ENCODE measurements at places on chromosomes 13 and 19.

- no peak for DNase-seq
Measured at GRCh38 chr13:45411631-45412030, 6.5 kb downstream of the SLC25A30 start.

- DNase-seq = no peak
Measured at GRCh38 chr19:28578208-28578607, 634.7 kb downstream of the UQCRFS1 start.

GRCh38 chr19:11549386-11549953 lies 9.6 kb downstream of the ELOF1 start:
- DNase-seq = no peak

DNA sequence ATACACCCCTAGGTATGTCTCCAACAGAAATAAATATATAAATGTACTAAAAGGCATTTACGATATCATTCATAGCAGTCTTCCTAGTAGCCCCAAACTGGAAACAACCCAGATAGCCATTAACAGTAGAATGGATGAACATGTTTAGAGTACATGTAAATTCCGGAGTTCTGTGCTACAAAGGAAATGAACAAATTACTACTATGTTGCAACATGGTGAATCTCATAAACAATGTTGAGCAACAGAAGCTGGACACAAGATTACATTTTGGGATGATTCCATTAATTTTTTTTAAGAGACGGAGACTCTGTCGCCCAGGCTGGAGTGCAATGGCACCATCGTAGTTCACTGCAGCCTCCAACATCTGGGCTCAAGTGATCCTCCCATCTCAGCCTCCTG lies 5.9 kb upstream of the SLC7A10 start:
- DNase-seq = no peak

- no peak for DNase-seq
Measured at GRCh38 chr19:2478756-2479555, 3.0 kb downstream of the GADD45B start.

- no peak for DNase-seq
Measured at GRCh38 chr13:53129864-53130393, 101.3 kb downstream of the OLFM4 start.

GRCh38 chr19:54211235-54211634 lies 10.6 kb downstream of the RPS9 start:
- DNase-seq = no peak

DNA sequence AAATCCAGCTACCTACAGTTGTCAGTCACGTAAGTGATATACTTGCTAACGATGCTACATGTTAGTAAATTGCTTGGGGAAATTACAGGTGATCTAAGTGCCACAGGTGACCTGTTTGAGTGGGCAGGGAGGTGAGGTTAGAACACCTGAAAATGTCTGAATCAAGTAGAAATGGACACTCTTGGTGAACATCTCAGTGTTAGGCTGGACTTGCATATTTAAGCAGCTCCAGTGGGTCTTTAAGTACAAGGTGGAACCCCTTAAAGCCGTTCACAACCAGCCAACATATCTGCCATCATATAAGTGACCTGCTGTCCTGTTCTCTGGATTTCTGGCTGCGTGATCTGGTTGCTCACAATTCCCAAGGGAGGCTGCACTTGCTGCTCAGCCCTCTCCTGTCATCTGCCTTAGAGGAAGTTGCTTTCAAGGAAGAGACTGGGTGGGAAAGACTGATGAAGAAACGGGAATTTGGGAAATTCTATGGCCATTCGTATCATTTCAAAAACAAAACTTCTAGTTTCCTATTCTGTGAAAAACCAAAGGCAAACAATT lies 244.0 kb downstream of the DCLK1 start:
- DNase-seq = no peak

DNA sequence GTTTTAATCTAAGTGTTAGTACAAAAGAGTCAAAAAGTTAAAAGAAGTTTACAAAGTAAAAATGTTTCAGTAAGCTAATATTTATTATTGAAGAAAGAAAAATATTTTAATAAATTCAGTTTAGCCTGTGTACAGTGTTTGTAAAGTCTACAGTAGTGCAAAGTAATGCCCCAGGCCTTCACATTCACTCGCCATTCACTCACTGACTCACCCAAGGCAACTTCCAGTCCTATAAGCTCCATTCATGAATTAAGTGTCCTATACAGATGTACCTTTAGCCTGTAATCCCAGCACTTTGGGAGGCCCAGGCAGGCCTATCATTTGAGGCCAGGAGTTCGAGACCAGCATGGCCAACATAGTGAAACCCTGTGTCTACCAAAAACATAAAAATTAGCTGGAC lies 24.1 kb upstream of the AKAP11 start:
- no peak for DNase-seq

- DNase-seq = no peak
Measured at GRCh38 chr13:98565726-98566565, 11.0 kb downstream of the STK24 start.

GRCh38 chr19:49749055-49749716 lies 13.9 kb downstream of the TSKS start:
- no peak for DNase-seq

- no peak for DNase-seq
Measured at GRCh38 chr19:49888510-49888824, 8.2 kb downstream of the IL4I1 start.

DNA sequence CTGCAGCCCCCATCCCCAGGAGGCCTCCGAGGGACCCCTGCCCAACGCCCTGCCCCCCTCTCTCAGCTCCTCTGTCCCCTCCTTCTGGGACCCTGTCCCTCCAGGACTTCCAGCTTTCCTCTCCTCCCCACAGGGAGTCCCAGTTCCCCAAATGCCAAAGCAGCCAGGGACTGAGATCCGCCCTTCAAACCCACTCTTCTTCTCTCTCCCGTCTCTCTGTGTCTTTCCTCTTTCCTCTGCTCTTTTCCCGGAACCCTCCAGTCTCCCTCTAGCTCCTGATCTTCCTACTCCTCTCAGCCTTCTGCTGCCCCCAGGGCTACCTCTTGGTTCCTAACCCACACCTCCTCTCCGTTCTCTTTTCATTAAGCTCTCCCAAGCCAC lies 377 bp downstream of the CA11 start:
- no peak for DNase-seq

- DNase-seq = no peak
Measured at GRCh38 chr13:101695870-101696516, 243.5 kb downstream of the ITGBL1 start.

DNA sequence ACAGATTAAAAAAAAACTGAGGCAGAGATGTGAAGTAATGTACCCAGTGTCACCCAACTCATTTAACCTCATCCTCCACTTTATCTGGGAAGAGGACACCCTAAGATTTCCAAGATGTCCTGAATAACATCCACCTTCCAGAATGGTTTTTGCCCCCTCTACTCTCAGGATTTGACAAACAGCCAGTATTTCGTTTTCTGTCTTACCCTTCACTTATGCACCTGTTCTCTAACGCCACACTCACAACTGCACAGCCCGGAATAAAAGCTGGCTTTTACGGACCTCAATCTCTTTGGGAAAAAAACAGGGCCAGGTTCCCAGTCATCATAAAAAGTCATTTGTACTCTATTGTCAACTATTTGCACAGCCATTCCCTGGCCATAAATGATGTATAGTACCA lies 21.2 kb upstream of the CEACAM6 start:
- no peak for DNase-seq

- DNase-seq = peak; percentile 25
Measured at GRCh38 chr13:105442949-105443699, 1092.3 kb downstream of the EFNB2 start.

- DNase-seq = no peak
Measured at GRCh38 chr19:40650749-40651305, 39.6 kb downstream of the NUMBL start.

GRCh38 chr13:85828094-85828684 lies 29.0 kb upstream of the SLITRK6 start:
- peak; percentile 22 for DNase-seq

DNA sequence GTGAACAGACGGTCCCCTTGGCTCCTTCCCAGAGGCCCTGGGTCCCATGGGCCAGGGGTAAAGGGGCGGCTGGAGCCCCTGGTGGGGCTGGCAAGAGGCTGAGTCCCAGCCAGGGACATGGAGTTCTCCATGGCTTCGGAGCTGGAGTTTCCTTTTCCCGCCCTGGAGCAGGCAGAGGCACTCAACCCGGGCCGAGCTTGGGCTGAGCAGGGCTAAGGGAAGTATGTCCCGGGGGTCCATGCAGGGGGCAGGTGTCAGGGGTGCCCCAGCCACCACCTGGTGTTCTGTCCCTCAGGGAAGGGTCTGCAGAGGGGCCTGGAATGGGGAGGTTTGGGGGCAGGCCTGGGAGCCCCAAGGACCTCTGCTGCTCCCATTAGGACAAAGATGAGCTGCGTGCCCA lies 54.0 kb upstream of the TPM4 start:
- no peak for DNase-seq

DNA sequence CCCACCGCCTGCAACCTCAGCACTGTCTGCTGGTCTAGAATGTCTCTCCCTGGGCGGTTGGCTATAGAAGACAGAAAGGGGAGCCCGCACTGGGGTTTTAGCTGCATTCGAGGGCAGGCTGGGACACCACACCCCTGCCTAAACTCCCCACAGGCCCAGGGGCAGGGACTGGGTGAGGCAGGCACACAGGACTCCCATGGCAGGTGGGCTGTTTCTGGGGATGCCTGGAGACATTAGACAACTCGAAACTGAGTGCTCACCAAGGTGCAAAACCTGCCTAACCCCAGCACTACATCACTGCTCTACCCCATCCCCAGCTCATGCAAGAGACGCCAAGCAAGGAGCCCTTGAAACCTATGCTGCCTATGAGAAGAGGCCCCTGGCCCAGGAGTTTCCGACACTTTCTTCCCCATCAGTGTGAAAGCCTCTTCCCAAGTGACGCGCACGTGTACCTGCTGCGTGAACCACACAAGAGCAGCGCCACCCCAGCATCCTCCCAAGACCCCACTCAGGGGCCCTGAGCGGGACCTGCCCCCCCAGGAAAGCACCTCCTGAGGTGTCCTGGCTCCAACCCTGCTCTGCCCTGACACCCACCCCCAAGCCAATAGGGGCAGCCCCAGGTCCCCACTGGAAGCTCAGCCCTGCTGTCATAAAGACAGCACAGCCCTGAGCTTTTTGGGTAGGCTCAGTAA lies 121.2 kb downstream of the TUBA3C start:
- no peak for DNase-seq

DNA sequence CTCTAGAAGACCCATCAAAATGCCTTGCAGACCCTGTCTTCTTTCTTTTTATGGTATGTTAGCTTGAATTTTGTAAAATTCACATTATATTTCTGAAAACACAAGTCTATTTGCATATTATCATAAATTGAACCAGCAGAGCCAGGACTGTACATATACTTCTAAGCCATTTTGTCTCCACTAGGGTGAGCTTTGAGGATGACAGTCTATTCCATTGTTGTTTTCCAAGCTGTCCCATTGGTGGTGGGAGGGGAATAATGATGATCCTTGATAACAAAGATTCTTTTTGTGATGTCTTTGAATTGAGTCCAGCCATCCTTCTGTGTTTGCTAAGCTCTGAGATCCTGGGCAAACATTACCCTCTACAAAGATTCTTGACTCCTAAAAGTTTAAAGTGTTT lies 359.3 kb upstream of the PCDH20 start:
- DNase-seq = no peak

GRCh38 chr19:50190439-50190891 lies 13.0 kb upstream of the MYH14 start:
- DNase-seq = no peak

- no peak for DNase-seq
Measured at GRCh38 chr13:24133021-24133795, 27.3 kb upstream of the SPATA13 start.

DNA sequence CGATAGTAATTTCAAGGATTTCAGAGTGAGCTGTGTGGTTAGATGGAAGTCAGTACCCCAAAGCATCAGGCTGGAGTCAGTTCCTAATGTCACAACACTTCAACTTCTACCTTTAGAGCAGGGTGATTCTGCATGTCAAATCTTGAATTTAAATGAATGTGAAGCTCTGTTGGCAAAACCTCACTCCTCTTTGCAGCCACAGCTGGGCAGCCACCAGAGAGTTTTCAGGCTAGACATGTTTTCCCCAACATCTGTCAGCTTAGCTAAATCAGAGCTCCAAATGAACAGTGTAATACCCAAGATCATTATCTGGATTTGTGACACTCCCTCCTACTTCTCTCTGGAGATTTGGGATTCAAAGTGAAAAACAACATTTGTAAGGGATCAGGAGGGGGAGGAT lies 33.7 kb upstream of the OLFM4 start:
- DNase-seq = no peak

DNA sequence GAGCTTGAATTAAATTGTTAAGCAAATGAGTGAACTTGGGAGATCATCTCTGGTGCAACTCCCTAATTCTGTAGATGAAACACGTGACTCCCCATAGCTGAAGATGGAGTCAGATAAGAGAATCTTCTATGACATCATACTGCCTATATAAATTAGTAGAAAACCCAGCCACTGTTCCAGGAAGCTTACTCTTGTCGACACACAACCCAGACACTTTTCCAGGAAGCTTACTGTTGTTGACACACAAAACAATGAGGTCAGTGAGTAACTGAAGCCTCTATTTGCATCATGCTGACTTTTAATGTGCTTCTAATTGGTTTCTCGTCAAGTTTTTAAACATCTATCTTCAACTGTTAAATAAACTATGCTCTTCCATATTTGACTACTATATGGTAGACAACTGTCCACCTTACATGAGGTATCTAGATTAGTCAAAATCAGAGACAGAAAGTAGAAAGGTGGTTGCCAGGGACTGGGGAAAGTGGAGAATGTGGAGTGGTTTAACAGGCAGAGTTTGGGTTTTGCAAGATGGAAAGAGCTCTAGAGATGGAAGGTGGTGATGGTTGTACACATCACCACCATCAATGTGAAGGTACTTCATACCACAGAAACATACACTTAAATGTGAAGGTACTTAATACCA lies 168.2 kb downstream of the FGF14 start:
- DNase-seq = no peak

GRCh38 chr19:51203916-51204315 lies 21.0 kb upstream of the CD33 start:
- no peak for DNase-seq

GRCh38 chr13:43273362-43273761 lies 250.0 kb downstream of the DNAJC15 start:
- no peak for DNase-seq

DNA sequence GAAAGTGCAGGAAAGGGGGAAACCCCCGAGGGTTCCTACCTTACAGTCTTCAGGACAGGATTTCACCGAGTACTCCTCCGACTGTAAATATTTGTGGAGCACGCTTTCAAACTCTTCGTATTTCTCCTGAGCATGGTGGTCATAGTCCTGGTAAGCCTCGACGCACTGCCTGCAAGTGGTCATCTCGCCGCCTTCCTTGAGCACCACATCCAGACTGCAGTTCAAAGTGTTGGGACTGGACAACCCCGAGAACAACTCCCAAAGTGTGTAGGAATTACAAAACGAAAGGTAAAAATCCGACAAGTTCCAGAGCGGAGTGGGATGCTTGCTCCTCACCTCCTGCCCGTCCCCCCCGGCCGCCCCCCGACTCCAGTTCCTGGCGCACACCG lies 349.7 kb downstream of the LIG4 start:
- DNase-seq = no peak

Data from NCI-H460 (cell line).